Activated effector memory CD4-positive, alpha-beta T cell treated with Interleukin-2 at 50 U/mL for 16 hours (primary cell): ENCODE measurements at places on chromosomes 7 and 10.
A peak's percentile ranks its signal among the peaks of the same experiment; 100 is the strongest.

- no peak for DNase-seq
These were observed 8.5 kb downstream of the UNC5B start for GRCh38 chr10:71220689-71221540.

DNA sequence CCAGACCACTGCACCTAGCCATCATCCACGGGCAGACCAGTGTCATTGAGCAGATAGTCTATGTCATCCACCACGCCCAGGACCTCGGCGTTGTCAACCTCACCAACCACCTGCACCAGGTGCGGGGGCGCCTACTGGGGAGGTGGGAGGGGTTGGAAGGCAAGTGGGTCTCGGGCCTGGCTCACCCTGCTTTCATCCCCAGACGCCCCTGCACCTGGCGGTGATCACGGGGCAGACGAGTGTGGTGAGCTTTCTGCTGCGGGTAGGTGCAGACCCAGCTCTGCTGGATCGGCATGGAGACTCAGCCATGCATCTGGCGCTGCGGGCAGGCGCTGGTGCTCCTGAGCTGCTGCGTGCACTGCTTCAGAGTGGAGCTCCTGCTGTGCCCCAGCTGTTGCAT is 4.6 kb downstream of the NFKB2 start:
- no peak for DNase-seq

GRCh38 chr10:17472481-17473227 is 18.3 kb upstream of the ST8SIA6 start:
- DNase-seq = no peak

- no peak for DNase-seq
These were observed 98.7 kb downstream of the ITIH5 start for GRCh38 chr10:7567911-7568620.

DNA sequence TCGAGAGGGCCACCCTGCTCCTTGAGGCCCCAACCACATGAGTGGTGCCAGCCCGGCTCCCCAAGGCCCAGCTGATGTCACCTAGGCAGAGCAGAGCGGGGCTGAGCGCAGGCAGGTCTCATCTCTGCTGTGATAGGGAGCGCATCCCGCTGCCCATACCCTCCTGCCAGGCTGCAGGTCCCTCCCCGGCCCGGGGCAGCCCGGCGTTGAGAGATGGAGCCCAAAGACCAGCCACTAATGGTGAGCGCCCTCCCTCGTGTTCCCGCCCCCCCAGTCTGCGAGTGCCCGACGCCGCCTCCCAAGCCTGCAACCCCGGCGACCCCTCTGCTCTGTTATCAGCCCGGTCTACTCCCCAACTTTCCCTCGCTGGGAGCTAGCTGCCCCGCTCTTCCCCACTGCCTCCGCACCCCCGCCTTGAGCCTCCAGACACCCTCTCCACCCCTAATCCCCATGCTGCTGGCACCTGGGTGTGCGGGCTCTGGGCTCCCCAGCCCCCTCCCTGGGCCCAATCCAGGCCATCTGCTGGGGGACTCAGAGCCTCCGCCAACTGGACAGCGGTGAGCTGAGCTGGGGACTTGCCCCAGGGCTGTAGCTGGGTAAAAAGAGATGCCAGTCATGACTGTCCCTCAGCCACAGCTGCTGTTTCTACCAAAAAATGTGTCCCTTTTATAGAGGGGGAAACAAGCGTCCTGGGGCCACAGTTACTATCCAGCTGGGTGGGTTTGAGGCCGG is 19.7 kb upstream of the CHST12 start:
- DNase-seq = no peak

DNA sequence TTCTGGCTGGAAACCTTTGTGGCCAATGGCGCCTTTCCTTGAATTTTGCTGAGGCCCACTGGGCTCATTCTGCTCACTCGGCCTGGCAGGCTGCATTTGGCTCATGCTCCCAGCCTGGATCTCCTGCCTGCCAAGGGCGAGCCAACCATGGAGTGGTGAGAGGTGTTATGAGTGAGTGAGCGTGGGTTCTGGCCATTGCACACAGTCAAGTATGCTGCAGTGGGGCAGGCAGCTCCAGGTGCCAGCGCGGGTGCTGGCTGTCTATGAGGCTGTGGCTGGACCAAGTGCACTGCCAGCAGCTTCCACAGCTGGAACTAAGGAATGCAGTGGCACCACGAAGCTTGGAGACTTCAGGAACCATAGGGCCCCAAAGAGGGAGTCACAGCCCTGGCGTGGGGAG is 42.2 kb upstream of the TUBB8 start:
- no peak for DNase-seq

DNA sequence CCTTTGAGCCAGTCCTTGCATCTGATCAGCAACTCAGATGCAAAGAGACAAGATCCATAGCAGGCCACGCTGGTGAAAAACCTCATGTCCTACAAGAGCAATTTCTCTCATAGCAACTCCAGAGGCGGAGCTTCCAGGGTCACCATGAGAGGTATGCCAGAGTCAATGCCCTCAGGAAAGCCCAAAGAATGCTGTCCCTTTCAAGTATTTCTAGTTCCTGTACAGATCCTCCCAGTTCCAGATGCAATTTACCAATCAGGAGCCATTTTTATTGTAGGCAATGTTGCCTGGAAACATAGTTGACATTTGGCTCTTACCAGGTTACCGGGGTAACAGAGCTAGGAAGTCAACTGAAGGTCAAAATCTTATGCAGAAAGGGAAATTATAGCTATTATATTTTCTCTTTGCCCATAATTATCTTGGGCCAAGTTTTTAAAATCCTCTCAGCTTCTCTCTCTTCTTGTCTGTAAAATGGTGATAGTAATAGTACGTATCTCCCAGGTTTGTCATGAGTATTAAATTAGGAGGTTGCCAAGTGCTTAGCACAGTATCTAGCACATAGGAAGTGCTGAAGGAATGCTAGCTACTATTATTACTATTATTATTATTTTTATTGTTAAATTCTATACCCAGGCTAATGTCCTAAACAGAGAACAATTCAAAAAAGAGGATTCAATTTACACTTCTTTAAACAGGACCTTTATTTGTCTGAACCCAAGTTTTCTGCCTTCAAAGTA is 46.3 kb upstream of the TM9SF3 start:
- DNase-seq = no peak

- DNase-seq = no peak
These were observed 111.1 kb downstream of the EBF3 start for GRCh38 chr10:129852829-129853561.

DNA sequence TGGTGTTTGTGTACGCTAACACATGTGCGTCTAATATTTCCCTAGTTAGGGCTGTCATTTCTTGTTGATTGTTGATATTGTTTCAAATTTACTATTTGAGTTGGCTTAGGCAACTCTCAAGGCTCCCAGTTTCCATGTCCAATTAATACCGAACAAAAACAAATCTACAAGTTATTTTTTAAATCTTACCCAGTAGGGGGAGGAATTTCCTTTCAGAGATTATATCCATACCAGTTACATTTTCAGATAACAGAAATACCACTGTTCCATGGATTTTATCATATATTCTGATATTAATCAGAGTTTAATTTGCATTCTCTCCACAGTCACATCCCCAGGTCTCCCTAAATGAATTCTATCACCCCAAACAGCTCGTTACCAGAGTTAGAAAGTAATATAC is 7.2 kb upstream of the AKR1B10 start:
- DNase-seq = no peak

DNA sequence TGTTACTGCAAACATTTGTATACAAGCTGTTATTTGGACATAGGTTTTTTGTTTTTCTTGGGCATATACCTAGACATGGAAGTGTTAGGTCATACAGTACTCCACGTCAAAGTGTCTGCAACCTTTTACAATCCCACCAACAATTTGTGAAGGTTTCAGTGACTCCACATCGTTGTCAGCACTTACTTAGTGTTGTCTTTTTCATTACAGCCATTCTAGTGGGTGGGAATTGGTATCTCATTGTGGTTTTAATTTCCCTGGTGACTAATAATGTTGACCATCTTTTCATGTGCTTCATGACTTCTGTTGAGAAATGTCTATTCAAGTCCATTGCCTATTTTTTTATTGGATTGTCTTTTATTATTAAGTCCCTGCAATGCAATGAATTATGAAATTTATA is 95.0 kb downstream of the UBE3C start:
- no peak for DNase-seq

- DNase-seq = no peak
These were observed 23.5 kb downstream of the ZNF25 start for GRCh38 chr10:37952926-37953325.

DNA sequence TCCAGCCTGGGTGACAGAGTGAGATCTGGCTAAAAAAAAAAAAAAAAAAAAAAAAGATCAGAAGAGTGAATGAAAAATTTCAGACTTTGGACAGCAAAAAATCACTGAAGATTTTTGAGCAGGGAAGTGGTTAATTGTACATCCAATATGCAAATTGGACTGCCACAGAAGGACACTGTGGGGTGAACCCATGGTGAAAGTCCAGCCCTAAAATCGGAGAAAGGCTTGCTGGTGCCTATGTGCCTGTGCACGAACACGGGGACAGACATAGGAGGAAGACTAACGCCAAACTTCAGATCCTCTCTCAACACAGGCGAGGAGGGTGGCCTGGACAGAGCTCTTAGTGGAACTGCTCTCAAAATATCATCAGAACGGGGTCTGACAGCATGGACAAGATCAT is 65.5 kb downstream of the FAM171A1 start:
- no peak for DNase-seq

DNA sequence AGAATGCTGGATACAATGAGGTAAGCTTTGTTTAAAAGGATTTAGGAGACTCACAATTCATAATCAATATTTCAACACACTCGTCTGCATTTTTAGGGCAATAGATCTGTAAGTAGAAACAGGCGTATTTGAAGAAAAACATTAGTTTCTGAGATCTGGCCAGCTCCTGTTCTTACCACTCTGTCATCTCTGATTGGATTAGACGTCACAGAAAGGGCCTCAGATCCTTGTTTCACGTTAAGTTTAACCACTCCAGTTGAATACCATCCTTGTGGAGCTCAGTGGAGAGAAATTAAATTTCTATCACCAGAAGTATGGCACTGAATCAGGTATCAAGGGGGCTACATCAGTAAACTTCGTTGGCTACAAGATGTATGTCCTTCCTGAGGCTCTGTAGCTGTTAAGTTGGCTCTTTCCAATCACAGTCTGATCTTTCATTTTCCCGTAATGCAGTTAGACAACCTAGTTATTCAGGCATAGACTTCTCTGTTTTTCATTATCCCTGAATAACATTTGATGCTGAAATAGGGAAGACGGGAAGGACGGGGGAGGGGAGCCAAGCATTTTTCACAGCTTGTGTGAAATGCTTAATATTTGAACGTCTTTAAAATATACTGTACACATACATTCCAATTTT is 659.2 kb upstream of the GALNT17 start:
- DNase-seq = no peak

- DNase-seq = no peak
These were observed 108.5 kb upstream of the TMEM168 start for GRCh38 chr7:112898432-112899290.

- peak; percentile 9 for DNase-seq
These were observed 637 bp downstream of the SAMD8 start for GRCh38 chr10:75111907-75112679.

DNA sequence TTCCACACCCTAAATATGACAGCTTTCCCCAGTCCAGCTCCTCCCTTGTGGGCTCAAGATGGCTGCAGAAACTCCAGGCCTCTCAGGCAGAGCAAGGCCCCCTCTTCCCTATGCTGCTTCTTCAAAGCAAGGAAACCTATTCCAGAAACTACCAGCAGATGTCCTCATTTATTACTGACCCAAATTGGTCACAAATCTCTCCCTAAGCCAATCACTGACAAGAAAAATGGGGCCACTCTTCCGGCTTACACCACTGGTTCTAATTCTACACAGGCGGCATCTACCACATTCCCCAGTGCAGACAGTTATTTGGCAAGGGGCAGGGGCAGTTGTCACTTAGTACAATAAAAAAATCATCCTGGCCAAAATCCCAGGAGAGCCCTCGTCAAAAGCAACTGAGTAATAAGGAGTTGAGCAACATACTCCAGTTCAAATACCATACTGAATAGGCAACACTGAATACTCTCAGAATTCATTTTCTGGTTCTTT is 150.4 kb downstream of the SFMBT2 start:
- no peak for DNase-seq

DNA sequence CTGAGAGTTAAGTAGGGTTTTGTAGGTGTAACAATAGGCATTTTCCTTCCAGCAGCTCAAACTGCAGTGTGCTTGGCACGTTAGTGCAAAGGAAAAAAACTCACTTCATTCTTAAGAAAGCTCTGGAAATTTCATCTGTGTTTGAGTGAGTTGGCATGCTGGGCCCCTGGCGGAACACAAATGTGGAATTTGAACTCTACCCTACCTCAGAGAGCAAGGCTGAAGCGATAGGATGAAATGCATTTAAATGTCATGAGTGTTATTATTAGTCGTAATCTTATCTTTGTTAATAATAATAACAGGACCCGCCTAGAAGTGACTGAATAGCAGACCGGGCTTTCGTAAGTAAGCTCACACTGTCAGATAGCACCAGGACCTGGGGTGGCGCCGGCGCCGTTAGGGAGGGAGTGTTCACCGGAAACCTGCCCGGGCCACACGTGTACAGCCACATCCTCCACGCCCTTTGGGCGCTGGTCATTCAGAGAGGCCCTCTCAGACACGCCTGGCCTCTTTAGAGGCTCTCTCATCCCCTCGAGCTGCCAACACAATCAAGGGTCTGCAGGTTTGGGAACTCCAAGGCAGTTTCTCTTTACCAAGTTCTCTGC is 63.5 kb downstream of the GRK5 start:
- DNase-seq = peak; percentile 33

GRCh38 chr10:10164848-10165247 is 852.8 kb upstream of the CELF2 start:
- DNase-seq = no peak

- DNase-seq = no peak
These were observed 18.8 kb upstream of the LIPM start for GRCh38 chr10:88783724-88784123.

GRCh38 chr7:5237286-5237685 is 45.5 kb upstream of the SLC29A4 start:
- DNase-seq = no peak

DNA sequence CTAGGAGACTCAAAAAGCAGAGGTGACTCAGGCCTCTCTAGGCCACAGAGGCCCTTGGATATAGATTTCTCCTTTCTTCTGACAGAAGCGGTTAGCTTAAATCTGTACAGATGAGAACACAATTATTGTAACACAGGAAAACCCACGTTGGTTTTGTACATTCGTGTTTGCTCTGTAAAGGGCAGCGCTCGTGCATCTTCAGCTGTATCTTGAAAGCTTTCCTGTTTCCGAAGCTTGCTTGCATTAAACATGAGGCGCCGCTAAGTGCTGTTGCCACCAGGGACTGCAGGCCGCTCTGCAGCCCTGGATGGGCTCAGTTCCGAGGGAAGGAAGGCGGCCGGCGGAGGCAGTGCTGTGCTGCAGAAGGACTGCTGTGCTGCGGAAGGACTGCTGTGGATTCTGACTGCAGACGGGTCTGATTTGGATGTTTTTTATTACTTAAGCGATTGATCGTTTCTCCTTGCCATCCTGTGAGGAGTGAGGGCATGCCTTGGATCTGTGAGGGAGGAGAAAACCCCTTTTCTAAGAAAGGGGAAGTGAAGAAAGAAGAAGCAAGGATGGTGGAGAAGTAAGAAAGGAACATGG is 53.3 kb downstream of the FHIP2A start:
- DNase-seq = no peak

- DNase-seq = no peak
These were observed 53.7 kb upstream of the SEMA3A start for GRCh38 chr7:84248267-84248666.
